ENCODE measurements at places on chromosomes 7 and 10.

DNA sequence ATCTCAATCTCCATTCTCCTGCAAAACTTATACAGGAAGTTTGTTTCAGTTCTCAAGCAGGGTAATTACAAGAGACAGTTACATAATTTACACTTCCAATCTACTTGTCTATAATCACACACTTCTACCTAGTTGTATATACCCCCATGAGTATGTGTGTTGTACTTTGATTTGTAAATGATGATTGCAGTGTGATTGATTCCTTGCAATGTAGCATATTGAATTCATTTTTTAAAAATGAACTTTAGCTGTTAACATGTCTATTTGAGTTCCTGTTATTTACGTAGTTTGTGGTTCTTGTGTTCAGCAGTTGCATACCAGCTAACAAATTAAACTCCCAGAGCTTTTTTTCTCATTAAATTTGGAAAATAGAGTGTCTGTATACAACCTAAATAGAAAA is 102.5 kb upstream of the SAMD8 start:
- no peak for DNase-seq

DNA sequence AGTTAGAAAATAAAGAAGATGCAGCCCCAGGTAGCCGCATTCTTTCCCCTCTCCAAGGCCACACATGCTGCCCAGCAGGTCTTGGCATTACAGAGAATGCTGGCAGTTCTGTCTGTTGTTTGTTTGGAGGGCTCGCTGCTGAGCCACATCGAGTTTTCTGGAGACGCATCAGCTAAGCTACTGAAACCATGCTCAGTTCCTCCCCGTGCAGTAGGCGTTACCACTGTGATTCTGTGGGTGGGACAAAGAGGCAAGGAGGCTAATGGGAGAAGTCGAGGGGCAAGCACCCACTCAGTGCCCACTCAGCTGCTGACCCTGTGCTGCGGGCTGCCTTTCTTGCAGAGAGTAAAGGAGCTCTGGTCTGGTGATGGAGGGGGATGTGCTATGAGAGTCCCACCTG is 15.5 kb upstream of the GTPBP4 start:
- no peak for DNase-seq

GRCh38 chr7:375321-375831 is 85.4 kb downstream of the FOXL3 start:
- DNase-seq, result no peak

DNA sequence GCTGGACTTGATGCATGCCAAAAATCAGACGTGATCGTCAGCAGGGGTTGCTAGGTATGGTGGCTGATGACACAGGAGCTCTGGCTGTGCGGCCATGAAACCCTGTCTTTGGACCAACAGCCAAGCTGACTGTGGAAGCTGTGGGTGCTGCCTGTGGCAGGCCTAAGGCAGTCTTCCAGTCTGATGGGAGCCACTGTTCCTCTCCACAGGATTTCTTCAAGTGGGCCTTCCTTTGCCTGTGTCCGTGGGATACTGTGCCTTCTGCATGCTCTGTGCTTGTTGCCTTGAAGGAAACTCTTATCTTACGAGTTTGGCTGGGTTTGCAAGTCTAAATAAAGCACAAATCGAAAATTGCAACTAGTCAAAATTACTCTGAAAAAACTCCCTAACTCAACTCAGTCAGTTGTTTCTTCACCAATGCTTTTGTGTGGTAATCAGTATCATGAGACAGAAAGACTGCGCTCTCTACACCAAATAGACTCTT is 101.9 kb upstream of the PDLIM1 start:
- no peak for DNase-seq

- DNase-seq, result no peak
Measured at GRCh38 chr10:14617852-14618251, 156.8 kb downstream of the FAM107B start.

- DNase-seq, result no peak
Measured at GRCh38 chr10:79002336-79002735, 66.4 kb upstream of the ZMIZ1 start.

DNA sequence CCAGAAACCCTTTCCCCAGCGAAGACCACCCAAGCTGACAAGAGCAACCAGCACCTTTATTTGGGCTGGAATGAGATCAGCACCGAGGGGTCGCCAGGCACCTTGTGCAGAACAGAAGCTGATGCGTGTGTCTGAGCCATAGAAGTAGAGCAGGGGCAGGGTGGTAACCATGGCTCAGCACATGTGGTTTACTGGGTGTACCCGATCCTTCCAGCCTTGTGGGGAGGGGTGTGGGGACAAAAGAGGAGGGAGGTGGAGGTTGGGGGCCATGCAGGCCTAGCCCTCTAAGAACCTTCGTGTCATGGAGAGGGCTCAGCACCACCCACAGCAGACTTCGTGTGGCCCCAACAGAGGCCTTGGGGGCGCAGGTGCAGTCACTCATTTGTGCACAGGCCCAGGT is 84.0 kb upstream of the GTF2I start:
- DNase-seq, result no peak

GRCh38 chr10:4062751-4063150 is 277.7 kb upstream of the KLF6 start:
- no peak for DNase-seq

DNA sequence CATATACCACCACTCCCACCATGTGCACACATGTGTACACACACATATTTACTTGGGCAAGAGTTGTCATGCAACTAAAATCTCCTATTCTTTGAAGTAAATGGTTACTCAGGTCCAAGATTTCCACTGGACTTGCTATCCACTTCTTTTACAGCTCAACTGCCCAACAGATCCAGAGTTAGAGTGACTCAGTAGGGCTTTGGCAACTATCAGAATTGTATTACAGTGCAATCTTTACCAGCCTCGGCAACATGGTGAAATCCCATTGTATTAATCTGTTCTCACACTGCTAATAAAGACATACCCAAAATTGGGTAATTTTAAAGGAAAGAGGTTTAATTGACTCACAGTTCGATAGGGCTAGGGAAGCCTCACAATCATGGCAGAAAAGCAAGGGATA is 51.9 kb upstream of the ABLIM1 start:
- DNase-seq, result no peak

- DNase-seq, result peak; percentile 10
Measured at GRCh38 chr7:117385363-117386109, 41.8 kb downstream of the ASZ1 start.

DNA sequence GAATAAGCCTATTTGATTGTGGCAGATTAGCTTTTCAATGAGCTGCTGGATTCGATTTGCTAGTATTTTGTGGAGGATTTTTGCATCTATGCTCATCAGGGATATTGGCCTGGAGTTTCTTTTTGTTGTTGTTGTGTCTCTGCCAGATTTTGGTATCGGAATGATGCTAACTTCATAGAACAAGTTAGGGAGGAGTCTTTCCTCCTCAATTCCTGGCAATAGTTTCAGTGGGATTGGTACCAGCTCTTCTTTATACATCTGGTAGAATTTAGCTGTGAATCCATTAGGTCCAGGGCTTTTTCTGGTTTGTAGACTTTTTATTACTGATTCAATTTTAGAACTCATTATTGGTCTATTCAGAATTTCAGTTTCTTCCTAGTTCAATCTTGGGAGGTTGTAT is 43.4 kb upstream of the KLF14 start:
- no peak for DNase-seq

DNA sequence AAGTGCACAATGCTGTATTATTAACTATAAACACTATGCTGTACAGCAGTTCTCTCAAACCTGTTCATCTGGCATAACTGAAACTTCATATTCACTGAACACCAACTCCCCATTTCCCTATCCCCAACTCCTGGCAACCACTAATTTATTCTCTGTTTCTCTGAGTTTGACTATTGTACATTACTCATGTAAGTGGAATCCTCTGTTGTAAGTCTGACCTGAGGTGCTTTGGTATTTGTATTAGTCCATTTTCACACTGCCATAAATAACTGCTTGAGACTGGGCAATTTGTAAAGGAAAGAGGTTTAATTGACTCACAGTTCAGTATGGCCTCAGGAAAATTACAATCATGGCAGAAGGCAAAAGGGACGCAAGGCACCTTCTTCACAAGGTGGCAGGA is 266.3 kb downstream of the PPP1R3A start:
- no peak for DNase-seq

GRCh38 chr10:100730725-100731406 is 14.5 kb upstream of the PAX2 start:
- no peak for DNase-seq

- no peak for DNase-seq
Measured at GRCh38 chr7:83550100-83550499, 98.8 kb downstream of the SEMA3E start.

GRCh38 chr7:128913870-128914565 is 3.5 kb upstream of the KCP start:
- DNase-seq, result no peak

DNA sequence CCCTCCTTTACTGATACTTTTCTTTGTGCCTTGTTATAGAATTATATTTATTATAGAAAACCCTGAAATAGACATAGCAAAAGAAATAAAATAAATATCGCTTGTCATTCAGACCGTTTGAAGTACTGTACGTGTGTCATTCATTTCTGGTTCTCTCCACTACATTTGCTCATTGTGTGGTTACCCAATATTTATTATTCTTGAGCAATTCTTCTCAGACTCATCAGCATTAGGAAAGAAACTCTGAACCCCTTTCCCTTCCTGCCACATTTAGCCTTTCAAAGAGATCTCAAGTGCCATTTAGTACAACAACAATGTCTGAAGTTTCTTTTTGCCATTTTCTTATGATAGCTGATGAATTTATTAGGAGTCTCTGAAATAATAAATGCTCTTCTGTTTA is 154.1 kb downstream of the KIAA1217 start:
- no peak for DNase-seq

DNA sequence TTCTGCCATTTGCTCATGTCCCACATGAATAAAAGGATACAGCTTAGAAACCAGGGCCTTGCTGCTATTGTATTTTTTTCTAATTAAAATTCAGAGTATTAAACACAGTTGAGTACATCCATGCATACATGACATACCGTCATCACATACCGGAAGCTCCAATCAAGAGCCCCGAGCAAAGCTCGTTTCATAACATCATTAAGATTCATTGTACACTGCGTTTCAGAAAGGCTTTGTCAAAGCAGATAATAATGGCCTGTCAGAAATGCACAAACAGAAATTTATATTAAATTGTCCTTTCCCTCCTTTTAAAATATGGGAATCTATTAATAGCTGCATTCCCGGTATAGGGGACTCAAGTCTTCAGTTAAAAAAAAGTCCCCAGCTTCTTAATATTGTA is 103.4 kb downstream of the PRTFDC1 start:
- DNase-seq, result peak; percentile 15

GRCh38 chr7:106936236-106936635 is 71.2 kb downstream of the PIK3CG start:
- no peak for DNase-seq

- no peak for DNase-seq
Measured at GRCh38 chr7:16315280-16315679, 106.1 kb downstream of the CRPPA start.

- DNase-seq, result no peak
Measured at GRCh38 chr7:20201380-20201779, 15.8 kb downstream of the MACC1 start.

- DNase-seq, result no peak
Measured at GRCh38 chr7:81937091-81937490, 167.2 kb upstream of the HGF start.

- no peak for DNase-seq
Measured at GRCh38 chr10:8273749-8274148, 219.3 kb downstream of the GATA3 start.

DNA sequence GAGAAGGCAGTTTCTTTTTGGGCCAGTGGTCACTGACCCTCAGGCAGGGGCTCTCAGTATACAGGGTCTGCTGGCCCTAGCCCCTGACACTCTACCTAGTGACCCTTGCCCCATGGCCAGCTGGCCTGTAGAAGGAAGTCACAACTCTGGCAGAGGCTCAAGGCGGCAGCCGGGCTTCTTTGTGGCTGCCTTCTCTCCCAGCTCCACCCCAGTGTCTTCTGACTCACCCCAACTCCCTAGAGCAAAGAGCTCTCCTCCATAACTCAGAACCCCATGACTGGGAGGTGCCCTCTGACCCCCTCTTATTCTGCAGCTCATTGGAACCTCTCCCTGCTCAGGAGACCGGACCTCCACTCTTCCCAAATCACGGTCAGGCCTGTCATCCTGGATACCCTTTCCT is 358.2 kb downstream of the FGFR2 start:
- no peak for DNase-seq

- no peak for DNase-seq
Measured at GRCh38 chr10:11261687-11262493, 244.2 kb downstream of the CELF2 start.

DNA sequence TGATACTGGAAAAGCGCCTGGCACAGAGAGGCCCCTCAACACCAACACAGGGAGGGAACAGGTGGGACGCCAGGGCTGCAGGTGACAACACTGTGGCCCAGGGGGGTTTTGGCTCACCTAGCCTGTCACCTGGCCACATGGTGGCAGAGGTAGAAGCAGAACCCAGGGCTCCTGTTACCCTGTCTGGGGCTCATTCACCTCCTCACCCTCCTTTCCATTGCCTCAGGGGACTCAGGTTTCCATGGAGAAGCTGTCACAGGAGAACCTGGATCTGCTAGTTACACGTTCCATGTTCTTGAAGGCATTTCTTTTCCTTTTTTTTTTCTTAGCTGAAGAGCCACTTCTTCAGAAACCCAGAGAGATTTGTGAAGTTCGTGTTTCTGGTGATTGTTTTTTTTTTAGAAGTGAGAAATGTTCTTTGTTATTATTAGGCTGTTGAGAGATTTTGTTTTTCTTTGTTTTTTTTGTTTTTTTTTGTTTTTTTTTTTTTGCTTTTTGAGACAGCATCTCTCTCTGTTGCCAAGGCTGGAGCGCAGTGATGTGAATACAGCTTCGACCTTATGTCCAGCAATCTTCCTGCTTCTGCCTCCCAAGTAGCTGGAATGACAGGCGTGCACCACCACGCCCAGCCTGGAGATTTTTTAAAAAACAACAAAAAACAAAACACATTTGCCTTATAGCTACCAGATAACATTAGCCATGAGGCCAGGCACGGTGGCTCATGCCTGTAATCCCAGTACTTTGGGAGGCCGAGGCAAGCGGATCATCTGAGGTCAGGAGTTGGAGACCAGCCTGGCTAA is 16.0 kb downstream of the DENND2A start:
- peak; percentile 30 for DNase-seq

DNA sequence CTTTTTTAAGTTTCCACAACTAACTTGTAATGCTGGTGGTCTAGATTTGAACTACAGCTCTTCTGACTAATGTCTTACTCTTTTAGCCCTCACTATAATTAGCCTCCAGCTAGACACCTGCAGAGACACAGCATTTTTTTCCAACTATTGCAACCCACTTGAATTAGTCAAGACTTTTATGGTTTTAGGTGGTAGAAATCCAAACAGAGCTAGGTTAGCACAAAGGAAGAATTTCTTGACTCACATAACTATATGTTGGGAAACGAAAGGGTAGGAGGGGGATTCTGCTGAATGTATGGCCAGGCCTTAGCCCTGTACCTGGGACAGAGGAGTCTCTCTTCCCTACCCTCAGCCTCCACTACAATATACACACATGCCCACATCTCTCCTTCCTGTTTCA is 586.1 kb downstream of the INHBA start:
- DNase-seq, result no peak

- no peak for DNase-seq
Measured at GRCh38 chr10:43317422-43317821, 50.6 kb upstream of the RASGEF1A start.

GRCh38 chr10:125169279-125169678 is 8.9 kb upstream of the CTBP2 start:
- DNase-seq, result no peak

- DNase-seq, result no peak
Measured at GRCh38 chr10:1299041-1299726, 243.0 kb downstream of the WDR37 start.

GRCh38 chr10:123833170-123833850 is 58.3 kb downstream of the CPXM2 start:
- DNase-seq, result no peak
